Left ventricle myocardium inferior (tissue), 1 donor: ENCODE measurements at places on chromosomes 3 and 15. TPM values are rescaled to one million over a fixed set of nuclear protein-coding genes. Genes with fewer than 3 reads are reported as not detected.
A peak's percentile ranks its signal among the peaks of the same experiment; 100 is the strongest.

DNA sequence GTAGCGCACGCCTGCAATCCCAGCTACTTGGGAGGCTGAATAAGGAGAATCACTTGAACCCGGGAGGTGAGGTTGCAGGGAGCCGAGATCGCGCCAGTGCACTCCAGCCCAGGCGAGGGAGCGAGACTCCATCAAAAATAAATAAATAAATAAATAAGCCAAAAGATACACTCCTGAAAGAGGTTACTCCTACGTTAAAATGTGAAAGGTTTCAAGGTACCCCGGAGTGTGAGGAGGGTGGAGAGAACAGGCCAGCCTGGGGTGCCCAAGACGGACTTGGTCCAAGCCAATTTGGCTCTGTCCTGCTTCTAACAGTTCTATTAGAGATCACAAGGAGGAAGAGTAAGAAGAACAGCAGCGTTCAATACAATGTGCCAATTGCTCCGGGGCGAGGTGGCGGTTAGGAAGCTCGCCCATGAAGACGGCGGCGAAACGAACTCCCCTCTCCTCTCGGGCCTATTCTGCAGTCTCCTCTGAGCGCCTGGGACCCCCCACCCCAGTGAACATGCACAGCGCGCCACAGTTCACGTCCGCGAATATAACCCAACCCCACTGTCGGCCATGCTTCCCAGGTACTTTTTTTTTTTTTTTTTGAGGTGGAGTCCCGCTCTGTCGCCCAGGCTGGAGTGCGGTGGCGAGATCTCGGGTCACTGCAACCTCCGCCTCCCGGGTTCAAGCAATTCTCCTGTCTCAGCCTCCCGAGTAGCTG is 942 bp downstream of the ELP6 start:
- peaks cover 17% of the 10 kb centered on the region for H3K4me1 ChIP-seq
- H3K36me3 ChIP-seq = peaks cover 23% of the 10 kb centered on the region
- no peak for DNase-seq

GRCh38 chr3:126978291-126978690 is 4.6 kb upstream of the PLXNA1 start:
- H3K27ac ChIP-seq = no peak overlapping the region
- peaks cover 10% of the 10 kb centered on the region for H3K27me3 ChIP-seq
- peaks cover 10% of the 10 kb centered on the region for H3K4me1 ChIP-seq
- DNase-seq = no peak

GRCh38 chr3:49339581-49339940 is 292 bp downstream of the USP4 start:
- peak overlapping the region; percentile 94 for H3K27ac ChIP-seq
- DNase-seq = peak; percentile 36
- H3K4me3 ChIP-seq = peak overlapping the region; percentile 82

DNA sequence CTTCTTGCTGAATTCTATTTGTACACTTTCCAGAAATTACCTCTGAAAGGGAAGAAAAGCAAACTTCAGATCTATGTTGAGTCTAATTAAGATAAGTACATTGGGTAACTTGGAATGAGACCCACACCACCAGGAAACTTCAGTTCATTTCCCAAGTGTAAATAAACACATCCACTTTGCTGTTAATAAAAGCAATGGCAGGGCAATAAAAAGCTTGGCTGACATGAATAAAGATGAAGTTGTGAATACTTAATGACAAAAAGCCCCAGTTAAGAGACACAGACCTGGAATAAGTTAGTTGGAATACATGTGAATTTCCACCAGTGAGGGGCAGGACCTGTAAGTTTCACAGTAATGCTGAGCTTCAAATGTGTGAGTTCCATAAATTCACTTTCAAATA is 83.3 kb downstream of the MEX3B start:
- no peaks in the 10 kb centered on the region for H3K36me3 ChIP-seq
- H3K27me3 ChIP-seq = no peaks in the 10 kb centered on the region
- no peak overlapping the region for H3K4me3 ChIP-seq
- no peaks in the 10 kb centered on the region for H3K4me1 ChIP-seq
- no peak overlapping the region for H3K27ac ChIP-seq
- no peak for DNase-seq

CHRM5 gene
- total RNA-seq = not detected

DNA sequence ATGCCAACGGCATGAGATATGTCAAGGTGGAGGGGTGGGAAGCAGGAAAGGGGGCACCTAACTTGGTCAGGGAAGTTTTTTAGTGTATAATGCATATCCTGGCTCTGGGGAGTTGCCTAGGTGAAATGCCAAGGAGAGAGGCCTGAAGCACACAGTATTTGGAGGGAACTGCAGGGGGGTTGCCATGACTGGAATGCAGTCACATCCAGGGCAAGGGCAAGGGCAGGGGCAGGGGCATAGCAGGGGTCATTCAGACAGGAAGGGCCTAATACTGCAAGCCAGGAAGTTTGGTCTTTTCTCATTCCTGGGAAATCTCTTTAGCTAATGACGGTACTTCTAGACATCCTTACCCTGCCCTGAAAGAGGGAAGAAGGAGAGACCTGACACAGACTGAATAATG is 60.5 kb downstream of the MYRIP start:
- no peaks in the 10 kb centered on the region for H3K36me3 ChIP-seq
- H3K27me3 ChIP-seq = no peaks in the 10 kb centered on the region
- no peak for DNase-seq
- no peak overlapping the region for H3K4me3 ChIP-seq
- H3K4me1 ChIP-seq = no peaks in the 10 kb centered on the region
- no peak overlapping the region for H3K27ac ChIP-seq

DNA sequence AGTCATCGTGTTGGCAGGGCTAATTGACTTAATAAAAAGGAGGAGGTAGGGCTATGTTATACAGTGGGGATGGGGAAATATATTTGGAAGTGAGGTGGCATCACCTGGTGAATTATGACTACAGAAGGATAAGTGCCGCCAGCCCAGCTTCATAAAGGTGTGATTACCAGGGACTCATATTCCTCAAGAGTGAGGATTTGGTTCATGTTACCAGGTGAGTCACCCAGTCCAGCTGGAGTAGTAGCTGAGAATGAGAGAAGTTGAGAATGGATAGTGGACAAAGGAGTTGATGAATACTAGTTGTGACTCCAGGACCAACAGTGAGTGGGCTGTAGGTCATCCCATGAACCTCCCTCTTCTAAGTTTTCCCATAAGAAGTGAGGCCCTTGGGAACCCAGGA is 143.0 kb upstream of the GALNT15 start:
- H3K4me3 ChIP-seq = no peak overlapping the region
- H3K27me3 ChIP-seq = no peaks in the 10 kb centered on the region
- H3K36me3 ChIP-seq = no peaks in the 10 kb centered on the region
- H3K27ac ChIP-seq = no peak overlapping the region
- no peak for DNase-seq
- H3K4me1 ChIP-seq = peaks cover 5% of the 10 kb centered on the region

SIN3A gene
- total RNA-seq = 28.0 TPM

GRCh38 chr15:68558318-68559305 is 20.2 kb upstream of the CORO2B start:
- peak overlapping the region; percentile 34 for H3K27ac ChIP-seq
- peaks cover 6% of the 10 kb centered on the region for H3K27me3 ChIP-seq
- H3K4me3 ChIP-seq = peak overlapping the region; percentile 67
- H3K36me3 ChIP-seq = no peaks in the 10 kb centered on the region
- DNase-seq = no peak
- peaks cover 16% of the 10 kb centered on the region for H3K4me1 ChIP-seq

PPP1R14D gene
- not detected for total RNA-seq

- no peaks in the 10 kb centered on the region for H3K27me3 ChIP-seq
- H3K4me1 ChIP-seq = no peaks in the 10 kb centered on the region
- DNase-seq = no peak
- no peaks in the 10 kb centered on the region for H3K36me3 ChIP-seq
- H3K4me3 ChIP-seq = no peak overlapping the region
- H3K27ac ChIP-seq = no peak overlapping the region
These were observed 129.0 kb upstream of the SLC7A14 start for GRCh38 chr3:170714562-170715535.
